ENCODE measurements at places on chromosomes 7 and 10. TPM values are rescaled to one million over a fixed set of nuclear protein-coding genes. Genes with fewer than 3 reads are reported as not detected.

The NKX2-3 gene
- total RNA-seq: not detected

The MMP21 gene
- not detected for total RNA-seq

The ELN gene
- 1.8 TPM for total RNA-seq

The TEX47 gene
- total RNA-seq: not detected

The VWDE gene
- total RNA-seq: not detected

The TMEM184A gene
- total RNA-seq: 0.64 TPM

The AMPH gene
- not detected for total RNA-seq

The CPXM2 gene
- total RNA-seq: 0.19 TPM

The ARL5B gene
- 13.7 TPM for total RNA-seq

The SLC29A4 gene
- total RNA-seq: 3.8 TPM

The NCOA4 gene
- 142 TPM for total RNA-seq

The MALRD1 gene
- total RNA-seq: not detected

The SUGCT gene
- total RNA-seq: 4.3 TPM

The FAM25G gene
- not detected for total RNA-seq

The ADRB1 gene
- 0.05 TPM for total RNA-seq

The PIK3AP1 gene
- total RNA-seq: 0.10 TPM

The RASA4B gene
- total RNA-seq: 12.1 TPM

The TES gene
- total RNA-seq: 73.9 TPM

The PNLIPRP3 gene
- total RNA-seq: not detected

The AS3MT gene
- 0.58 TPM for total RNA-seq

The PSD gene
- total RNA-seq: 0.35 TPM

The LIPM gene
- total RNA-seq: not detected

The SAMD9L gene
- total RNA-seq: 22.6 TPM

The KIF11 gene
- total RNA-seq: 9.6 TPM

The EPHB4 gene
- total RNA-seq: 191 TPM

The TMEM225B gene
- total RNA-seq: not detected

The ACBD7 gene
- not detected for total RNA-seq

The TIMM23B gene
- 22.5 TPM for total RNA-seq

The DYNC1I1 gene
- total RNA-seq: 2.2 TPM

The NPC1L1 gene
- total RNA-seq: not detected

The PLAU gene
- 137 TPM for total RNA-seq

The MMRN2 gene
- 243 TPM for total RNA-seq

The PDE6C gene
- total RNA-seq: not detected

The SFTPA1 gene
- not detected for total RNA-seq

The SPDYE8 gene
- total RNA-seq: not detected

The MUC3A gene
- total RNA-seq: not detected

The FANK1 gene
- total RNA-seq: 4.8 TPM

The MUC12 gene
- not detected for total RNA-seq

The FEZF1 gene
- not detected for total RNA-seq

The ZCWPW1 gene
- 0.78 TPM for total RNA-seq

The TMEM209 gene
- total RNA-seq: 9.2 TPM

The PKD2L1 gene
- total RNA-seq: not detected

The AOAH gene
- total RNA-seq: 0.64 TPM

The CLRN3 gene
- total RNA-seq: not detected

The IL6 gene
- 5.7 TPM for total RNA-seq

The ABCB1 gene
- total RNA-seq: 3.7 TPM

The AKR1C8 gene
- not detected for total RNA-seq

The EVX1 gene
- total RNA-seq: not detected

The HOGA1 gene
- 0.12 TPM for total RNA-seq

The GPAM gene
- 5.2 TPM for total RNA-seq

The DYDC2 gene
- total RNA-seq: not detected

The HOXA1 gene
- 2.5 TPM for total RNA-seq

The PTN gene
- total RNA-seq: 1.9 TPM

The VIPR2 gene
- not detected for total RNA-seq

The ZDHHC6 gene
- total RNA-seq: 26.7 TPM

The OR2A7 gene
- not detected for total RNA-seq

All from glomerular endothelial cell (primary cell).